ENCODE measurements at places on chromosomes 6 and 20.
A peak's percentile ranks its signal among the peaks of the same experiment; 100 is the strongest.

GRCh38 chr20:13029687-13030375 lies 21.1 kb downstream of the SPTLC3 start:
- no peak for DNase-seq

- no peak for DNase-seq
Measured at GRCh38 chr6:148203281-148203925, 139.2 kb upstream of the SASH1 start.

- DNase-seq = no peak
Measured at GRCh38 chr6:136378888-136379287, 89.2 kb upstream of the BCLAF1 start.

DNA sequence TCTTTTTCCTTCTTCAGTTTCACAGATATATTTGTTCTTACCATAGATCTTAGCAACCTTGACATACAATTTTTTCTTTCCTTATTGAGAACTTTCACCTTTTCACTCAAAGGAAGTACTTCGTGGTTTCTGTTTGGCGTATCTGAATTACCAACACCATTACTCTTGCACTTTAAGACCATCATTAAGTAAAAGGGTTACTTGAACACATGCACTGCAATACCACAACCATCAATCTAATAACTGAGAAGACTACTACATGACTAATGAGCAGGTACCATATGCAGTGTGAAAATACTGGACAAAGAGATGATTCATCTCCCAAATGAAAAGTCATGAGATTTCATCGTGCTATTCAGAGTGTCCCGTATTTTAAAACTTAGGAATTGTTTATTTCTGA lies 21.7 kb upstream of the SENP6 start:
- DNase-seq = no peak

DNA sequence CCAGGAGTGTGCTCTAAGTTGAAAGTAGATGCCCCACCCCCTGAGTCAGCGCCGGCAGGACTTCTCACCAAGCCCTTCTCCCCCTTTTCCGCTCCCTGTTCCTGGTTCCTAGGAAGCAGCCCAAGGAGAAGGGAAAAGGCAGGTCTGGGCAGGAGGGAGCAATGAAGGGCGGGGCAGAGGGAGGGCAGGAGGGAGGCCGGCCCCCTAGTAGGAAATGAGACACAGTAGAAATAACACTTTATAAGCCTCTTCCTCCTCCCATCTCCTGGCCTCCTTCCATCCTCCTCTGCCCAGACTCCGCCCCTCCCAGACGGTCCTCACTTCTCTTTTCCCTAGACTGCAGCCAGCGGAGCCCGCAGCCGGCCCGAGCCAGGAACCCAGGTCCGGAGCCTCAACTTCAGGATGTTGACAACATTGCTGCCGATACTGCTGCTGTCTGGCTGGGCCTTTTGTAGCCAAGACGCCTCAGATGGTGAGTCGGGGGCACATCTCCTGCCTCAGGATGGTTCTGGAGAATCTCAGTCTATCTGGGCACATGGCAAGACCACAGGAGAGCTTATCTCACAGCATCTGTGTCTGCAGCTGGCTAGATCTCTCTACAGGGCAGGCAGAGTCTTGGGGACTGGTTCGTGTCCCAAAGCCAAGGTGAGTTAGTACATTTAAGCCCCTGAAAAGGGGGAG lies at the start of gene PROCR:
Gene PROCR (plus strand): TSS at position 320 of the 681 bp plus-strand sequence. CDS start 83 bp downstream, at position 403.
- DNase-seq = no peak

DNA sequence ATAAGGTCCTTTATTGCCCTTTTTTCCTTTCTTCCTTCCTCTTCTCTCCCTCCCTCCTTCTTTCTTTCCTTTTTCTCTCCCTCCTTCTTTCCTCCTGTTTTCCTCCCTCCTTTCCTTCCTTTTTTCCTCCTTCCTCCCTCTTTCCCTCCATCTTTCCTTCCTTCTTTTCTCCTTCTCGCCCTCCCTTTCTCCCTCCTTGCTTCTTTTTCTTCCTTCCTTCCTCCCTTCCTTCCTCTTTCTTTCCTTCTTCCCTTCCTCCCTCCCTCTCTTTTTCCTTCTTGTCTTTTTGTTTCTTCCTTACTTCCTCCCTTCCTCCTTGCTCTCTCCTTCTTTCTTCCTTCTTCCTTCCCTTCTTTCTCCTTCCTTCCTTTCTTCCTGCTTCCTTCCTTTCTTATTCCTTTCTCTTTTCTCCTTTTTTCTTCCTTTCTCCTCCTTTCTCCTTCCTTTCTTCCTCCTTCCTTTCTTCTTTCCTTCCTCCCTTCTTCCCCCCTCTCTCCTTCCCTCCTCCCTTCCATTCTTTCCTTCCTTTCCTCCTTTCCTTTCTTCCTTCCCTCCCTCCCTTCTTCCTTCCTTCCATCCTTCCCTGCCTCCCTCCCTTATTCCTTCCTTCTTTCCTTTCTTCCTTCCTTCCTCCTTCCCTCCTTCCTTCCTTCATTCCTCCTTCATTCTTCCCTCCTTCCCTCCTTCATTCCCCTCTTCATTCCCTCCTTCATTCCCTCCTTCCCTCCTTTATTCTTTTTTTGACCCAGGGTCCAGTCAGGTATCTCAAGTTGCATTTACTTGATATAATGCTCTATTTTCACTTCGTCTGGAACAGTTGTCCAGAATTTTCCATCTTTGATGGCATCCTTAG lies 11.7 kb upstream of the PHIP start:
- no peak for DNase-seq

DNA sequence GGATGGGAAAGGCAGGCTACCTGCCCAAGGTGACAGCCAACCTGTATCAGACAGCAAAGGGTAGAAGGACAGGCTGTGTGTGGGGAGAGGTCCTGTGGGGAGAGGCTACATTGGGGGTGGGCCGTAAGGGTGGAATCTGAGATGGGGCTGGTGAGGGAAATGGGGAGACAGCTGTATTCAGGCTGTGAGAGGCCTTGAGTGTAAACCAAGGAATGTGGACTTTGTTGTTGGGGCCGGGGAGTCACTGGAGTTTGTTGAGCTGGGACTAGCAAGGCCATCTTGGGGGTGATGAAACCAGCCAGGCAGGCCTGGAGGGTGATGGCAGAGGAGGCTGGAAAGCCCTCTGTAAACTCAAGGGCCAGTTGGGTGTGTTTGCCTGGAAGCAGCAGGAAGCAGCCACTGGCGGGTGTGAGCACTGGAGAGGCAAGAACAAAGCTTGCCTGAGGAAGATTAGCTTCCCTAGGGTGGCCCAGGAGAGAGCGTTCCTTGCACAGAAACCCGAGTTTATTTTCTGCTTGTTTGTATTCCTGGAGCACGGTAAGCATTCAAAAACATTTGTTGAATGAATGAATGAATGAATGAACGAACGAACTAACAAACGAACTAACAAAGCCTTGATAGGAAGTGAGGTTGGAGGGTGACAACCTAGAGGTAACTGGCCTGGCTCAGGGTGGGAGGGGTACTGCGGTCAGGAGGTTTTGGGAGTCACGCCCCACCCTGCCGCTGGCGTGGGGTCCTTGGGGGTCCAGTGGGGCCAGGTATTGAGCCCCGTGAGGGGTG lies 18.9 kb downstream of the TTBK1 start:
- DNase-seq = no peak

- DNase-seq = peak; percentile 53
Measured at GRCh38 chr6:26284537-26285142, 80.4 kb upstream of the BTN3A2 start.

DNA sequence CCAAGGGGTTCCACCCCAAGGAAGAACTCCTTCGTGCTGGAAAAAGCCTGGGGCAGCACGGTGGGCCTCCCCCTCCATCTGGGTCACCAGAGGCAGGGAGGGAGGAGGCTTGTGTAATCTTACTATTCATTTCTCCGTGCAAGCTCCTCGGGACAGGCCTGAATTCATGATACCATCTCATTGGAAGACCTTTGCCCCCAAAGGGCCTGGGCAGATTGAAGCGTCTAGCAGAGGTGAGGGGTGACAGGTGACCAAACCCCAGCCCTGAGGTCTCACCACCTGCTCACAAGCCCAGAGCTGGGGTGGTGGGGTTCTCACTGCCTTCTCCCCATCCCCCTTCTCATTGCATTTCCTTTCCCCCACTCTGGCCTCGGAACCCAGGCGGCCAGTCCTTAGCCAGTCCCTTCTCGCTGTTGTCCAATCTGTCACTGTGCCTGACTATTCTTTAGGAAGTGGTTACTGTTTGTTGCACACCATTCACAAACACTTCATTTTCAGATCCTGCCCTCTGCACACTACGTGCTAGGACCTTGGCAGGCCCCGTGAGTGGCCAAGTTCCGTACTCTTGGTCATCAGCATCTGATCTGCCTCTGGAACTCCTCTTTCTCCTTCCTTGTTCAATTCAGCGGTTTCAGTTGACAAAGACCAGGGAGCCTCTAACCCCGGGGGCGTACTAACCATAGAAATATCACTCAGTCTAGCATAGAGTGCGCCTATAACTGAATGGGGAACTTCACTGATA lies 137.1 kb downstream of the LY86 start:
- no peak for DNase-seq

- peak; percentile 10 for DNase-seq
Measured at GRCh38 chr6:145815309-145816274, 997 bp upstream of the FBXO30 start.

GRCh38 chr6:148470156-148470555 lies 127.5 kb downstream of the SASH1 start:
- no peak for DNase-seq

- no peak for DNase-seq
Measured at GRCh38 chr6:163185744-163186143, 228.8 kb upstream of the QKI start.

DNA sequence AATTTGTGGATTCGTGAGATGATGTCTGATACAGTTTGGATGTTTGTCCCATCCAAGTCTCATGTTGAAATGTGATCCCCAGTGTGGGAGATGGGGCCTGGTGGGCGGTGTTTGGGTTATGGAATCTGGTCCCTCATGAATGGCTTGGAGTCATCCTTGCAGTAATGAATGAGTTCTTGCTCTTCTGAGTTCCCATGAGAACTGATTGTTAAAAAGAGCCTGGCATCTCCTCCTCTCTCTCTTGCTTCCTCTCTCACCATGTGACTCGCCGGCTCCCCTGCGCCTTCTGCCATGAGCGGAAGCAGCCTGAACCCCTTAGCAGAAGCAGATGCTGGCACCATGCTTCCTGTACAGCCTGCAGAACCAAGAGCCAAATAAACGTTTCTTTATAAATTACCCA lies 30.5 kb upstream of the RPP40 start:
- no peak for DNase-seq

- no peak for DNase-seq
Measured at GRCh38 chr6:134626086-134626485, 308.2 kb upstream of the SGK1 start.

Measured in memory B cell (primary cell).